LNCaP clone FGC (cell line): ENCODE measurements at places on chromosomes 7 and 10.

DNA sequence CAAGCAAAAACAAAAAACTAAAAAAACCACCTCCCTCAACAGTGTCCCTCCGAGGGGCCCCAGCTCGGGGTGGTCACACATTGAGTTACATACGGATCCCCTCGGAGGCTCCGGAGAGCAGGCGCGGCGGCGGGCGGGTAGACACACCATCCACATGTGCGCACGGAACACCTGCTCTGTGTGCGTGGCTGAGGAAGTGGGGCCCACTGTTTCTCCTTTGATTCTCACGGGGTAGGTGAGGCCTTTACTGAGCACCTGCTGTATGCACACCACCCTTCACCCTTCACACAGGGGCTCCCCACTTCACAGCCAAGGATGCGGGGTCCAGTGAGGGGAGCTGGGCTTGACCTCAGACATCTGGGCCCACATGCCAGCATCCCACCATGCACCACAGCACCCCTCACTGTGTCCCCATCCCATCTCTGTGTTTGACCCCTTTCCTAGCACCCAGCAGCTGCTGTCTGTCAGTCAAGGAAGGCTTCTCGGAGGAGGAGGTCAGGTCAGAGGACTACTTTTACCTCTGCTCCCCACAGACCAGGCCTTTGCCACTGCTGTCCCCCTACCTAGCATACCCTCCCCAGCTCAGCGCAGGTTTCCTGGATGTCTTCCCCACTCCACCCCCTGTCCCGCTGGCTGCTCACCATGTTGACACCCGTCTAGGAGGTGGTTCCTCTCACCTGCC lies 71.1 kb downstream of the MICALL2 start:
- DNase-seq: no peak

- no peak for DNase-seq
Observed at GRCh38 chr7:37097276-37097675, 351.4 kb downstream of the ELMO1 start.

- DNase-seq: no peak
Observed at GRCh38 chr7:40300146-40300670, 165.4 kb downstream of the SUGCT start.

DNA sequence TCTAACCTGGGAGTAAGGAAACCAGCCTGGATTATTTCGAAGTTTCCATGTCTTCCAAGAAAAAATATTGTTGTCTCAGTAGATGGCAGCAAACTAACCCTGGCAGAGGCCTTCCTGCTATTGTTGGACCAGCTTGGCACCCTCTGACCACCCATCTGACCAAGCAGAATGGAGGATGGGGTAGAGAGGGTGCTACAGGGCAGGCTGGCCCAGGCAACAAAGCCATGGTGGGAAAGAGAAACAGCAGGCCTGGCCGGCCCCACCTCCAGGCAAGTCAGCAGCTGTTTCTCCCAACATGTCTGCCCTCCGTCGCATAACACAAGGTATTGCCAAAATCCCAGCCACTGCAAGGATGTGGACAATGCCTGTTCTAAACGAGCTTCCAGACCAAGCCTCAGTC lies 95.0 kb downstream of the FAM53B start:
- DNase-seq: no peak

GRCh38 chr10:75634947-75635346 lies 203.5 kb downstream of the LRMDA start:
- DNase-seq: no peak

DNA sequence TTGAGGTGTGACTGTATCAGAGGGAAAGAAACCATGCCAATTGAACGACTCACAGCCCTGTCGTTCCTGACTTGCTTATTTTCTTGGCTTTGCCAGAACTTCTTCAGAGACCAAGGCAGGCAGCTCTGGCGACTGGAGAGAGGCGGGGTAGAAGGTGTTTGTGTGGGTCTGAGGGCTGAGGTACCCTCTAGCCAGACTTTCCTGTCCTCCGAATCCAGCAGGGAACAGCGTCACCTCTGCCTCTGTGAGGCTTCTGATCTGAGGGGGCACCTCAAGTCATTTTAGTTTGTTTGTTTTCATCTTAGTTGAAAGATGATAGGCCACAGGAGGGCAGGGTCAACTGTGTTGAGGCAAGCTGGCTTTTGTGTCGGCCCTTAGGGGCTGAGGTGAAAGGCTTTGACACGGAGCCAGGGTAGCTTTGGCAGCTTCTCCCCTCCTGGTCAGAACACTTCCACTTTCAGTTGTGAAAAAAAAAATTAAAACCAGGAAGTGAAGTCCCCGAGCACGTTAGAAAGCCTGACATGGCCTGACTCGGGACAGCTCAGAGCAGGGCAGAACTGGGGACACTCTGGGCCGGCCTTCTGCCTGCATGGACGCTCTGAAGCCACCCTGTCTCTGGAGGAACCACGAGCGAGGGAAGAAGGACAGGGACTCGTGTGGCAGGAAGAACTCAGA lies 1.9 kb downstream of the ACSL5 start:
- DNase-seq: no peak

DNA sequence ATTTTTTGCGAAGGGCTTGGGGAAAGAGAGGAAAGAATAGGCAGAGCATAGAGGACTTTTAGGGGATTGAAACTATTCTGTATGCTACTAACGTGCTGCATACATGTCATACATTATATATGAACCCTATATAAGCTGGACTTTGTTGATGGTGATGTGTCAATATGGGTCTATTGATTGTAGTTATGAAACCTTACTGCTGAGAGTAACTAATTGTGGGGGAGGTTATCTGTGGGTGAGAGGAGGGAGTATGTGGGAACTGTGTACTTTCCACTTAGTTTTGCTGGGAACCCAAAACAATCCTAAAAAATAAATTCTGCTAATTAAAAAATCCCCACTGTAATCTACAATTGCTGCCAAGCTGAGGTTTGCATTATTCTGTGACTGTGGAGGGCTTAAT lies 15.3 kb upstream of the CYP2C19 start:
- DNase-seq: no peak

DNA sequence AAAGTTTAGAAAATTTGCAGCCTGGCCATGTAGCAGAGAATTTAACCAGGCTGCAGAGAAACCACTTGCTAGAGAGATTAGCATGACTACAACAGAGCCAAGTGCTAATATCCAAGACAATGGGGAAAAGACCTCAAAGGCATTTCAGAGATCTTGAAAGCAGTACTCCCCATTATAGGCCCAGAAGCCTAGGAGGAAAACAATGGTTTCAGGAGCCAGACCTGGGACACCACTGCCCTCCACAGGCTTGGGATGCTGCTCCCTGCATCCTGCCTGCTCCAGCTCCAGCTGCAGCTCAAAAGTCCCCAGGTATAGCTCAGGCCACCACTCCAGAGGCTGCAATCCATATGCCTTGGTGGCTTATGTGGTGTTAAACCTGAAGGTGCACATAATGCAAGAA lies 101.5 kb upstream of the TMEM72 start:
- no peak for DNase-seq

- DNase-seq: no peak
Observed at GRCh38 chr10:86042161-86042560, 324.4 kb downstream of the GRID1 start.

- DNase-seq: no peak
Observed at GRCh38 chr7:69283421-69283820, 314.9 kb upstream of the AUTS2 start.

GRCh38 chr7:1604383-1604782 lies 34.6 kb upstream of the PSMG3 start:
- no peak for DNase-seq

GRCh38 chr10:45673074-45673648 lies 589 bp upstream of the ZFAND4 start:
- no peak for DNase-seq

DNA sequence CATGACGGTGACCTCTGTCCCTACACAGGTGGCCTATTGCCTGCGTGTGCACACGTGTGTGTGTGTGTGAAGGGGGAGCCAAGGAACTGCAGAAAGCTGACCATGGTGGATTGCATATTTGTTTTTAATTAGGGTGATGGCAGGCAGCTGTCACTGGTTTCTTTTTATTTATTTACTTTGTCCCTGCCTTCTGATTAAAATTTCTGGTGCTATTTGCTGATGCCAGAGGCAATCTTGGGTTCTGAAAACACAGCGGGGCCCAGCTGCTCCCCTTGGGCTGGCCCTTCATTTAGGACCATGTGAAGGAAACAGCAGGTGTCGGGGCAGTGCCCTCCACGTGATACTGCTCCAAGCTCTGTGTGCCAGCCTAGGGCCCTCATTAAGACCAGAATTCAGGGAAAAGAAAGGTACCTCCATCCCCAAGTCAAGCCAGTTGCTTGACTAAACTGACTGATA lies 71.3 kb upstream of the PODXL start:
- DNase-seq: no peak

DNA sequence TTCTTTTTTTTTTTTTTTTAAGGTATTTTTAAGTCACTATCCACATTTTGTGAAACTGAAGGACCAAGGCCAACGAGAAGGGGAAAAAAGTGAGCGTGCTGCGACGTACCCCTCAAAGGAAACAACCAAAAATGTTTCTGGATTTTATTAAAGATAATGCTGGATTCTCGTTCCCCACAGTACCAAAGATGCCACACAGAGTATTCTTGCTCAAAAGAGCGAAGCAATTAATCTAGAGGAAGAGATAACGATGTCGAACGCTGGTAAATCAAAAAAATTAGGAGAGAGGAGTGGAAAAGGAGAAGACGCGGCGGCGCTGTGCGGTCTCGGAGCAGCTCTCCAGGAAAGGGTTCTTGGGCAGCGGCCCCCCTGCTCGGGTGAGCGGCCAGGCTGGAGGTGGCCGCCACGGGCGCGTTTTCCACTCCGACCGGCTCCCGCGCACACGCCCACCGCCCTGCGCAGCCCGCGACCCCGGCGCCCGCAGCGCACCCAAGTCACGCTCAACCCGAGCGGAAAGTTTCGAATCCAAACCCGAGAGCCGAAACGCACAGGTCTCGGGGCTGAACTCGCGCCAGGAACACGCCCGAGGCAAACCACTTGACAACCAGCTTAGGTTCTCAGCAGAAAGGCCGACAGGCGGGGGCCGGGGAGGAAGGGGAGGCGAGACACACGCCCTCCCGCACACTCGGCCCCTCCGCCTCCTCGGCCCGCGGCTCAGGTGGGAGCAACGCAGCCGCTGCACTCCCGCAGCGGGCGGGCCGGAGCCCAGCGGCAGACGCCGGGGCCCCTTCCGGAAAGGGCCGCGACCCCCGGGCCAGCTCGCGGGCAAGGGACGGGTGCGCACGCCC lies 989 bp downstream of the SRPK2 start:
- DNase-seq: no peak

GRCh38 chr10:119524720-119525070 lies 17.8 kb downstream of the RGS10 start:
- DNase-seq: no peak

DNA sequence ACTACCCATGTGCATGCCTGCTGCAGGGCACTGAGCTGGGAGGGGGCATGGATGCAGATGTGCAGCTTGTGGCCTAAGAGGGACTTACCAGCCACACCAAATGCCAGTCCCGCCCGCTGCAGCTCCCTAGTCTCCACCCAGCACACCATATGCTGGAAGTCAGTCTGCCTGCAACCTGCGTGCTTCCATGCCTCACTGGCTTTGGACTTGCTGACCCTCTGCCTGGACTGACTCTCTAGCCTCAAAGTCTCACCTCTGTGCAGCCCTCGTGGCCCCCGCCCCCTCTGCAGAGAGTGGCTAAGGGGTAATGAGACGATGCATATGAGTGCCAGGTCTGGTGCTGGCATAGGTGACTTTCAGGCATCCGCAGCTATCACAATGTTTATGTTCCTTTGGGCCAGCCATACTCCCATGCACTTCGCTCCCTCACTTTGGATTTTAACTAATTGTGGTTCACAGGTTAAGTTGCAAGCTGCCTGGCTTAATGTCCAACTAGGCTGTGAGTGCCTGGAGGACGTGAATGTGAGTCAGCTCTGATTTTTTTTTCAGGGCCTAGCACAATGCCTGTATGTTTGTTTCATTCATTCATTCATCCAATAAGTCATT lies 21.7 kb downstream of the TRIM8 start:
- no peak for DNase-seq

GRCh38 chr7:127189074-127189473 lies 63.7 kb downstream of the GRM8 start:
- DNase-seq: no peak

DNA sequence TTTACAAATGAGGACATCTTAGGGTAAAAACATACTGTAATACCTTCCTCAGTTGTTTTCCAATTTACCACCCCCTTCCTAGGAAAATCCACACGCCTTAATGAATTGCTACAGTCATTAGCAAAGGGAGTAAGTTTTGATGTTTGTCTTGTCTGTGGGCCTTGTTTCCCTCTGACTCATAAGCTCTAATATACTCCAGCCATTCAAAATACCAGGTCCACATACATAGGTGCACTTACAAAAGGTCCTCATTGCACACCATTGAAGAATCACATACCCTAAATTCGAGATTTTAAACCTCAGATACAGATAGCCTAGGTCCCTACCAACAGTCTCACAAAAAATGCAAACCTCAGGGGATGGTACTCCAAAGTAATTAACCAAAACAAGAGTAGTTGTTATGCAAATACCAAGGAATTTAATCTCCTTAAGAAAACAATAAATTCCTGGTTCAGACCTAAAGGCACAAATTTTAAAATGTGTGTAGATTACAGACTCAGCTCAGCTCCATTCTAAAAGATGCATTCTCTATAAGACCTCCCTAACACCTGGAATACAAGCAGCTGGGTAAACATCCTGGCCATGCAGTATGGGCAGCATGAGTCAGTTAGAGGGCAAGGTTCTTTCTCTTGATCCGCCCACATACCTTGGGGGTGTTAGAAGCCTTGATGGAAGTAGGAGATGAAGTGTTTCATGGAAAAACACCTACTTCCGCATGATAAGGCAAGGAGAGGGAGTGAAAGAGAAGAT lies 3.0 kb upstream of the LIPK start:
- DNase-seq: no peak

- no peak for DNase-seq
Observed at GRCh38 chr10:8073691-8074416, 19.4 kb downstream of the GATA3 start.

DNA sequence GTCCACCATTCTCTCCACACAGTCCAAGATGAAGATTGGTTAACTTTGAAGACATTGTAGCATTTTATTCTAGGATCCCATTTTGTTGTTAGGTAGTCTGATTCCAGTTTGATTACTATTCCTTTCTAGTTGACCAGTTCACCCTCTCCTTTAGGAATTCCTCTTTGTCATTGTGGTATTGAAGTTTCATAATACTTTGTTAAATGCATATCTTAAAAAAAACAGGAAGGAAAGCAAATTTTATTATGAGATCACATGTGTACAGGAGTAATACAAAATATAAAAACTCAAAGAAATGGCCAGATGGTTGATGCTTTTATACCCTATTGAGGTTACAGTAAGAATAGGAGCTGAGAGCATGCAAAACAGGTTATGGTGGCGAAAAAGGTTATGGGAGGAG lies 15.5 kb upstream of the SEMA3C start:
- no peak for DNase-seq

- no peak for DNase-seq
Observed at GRCh38 chr10:110324805-110325280, 20.1 kb upstream of the SMNDC1 start.
